Activated T-helper 1 cell treated with anti-CD3 and anti-CD28 coated beads, Interleukin-12 subunit alpha, Interleukin-12 subunit beta, Interleukin-2, Interleukin-4 antibody, amounts not matched to agents 30 ng/mL and 10 ng/mL and 1 ng/mL, durations not matched to agents 14 hours and 24 hours and 36 hours (primary cell): ENCODE measurements at places on chromosomes 12 and 14.

- H3K4me3 ChIP-seq: no peak overlapping the region
- H3K27me3 ChIP-seq: no peaks in the 10 kb centered on the region
- H3K4me1 ChIP-seq: peaks cover 70% of the 10 kb centered on the region
- peaks cover 32% of the 10 kb centered on the region for H3K36me3 ChIP-seq
- DNase-seq: no peak
These were observed 8.3 kb downstream of the TRAF3 start for GRCh38 chr14:102785595-102785963.

- no peaks in the 10 kb centered on the region for H3K27me3 ChIP-seq
- no peak for DNase-seq
- no peak overlapping the region for H3K27ac ChIP-seq
These were observed 390.6 kb downstream of the PAWR start for GRCh38 chr12:79300199-79300568.

- no peak for DNase-seq
- no peaks in the 10 kb centered on the region for H3K27me3 ChIP-seq
- H3K4me1 ChIP-seq: no peaks in the 10 kb centered on the region
- no peak overlapping the region for H3K4me3 ChIP-seq
- no peak overlapping the region for H3K27ac ChIP-seq
- H3K36me3 ChIP-seq: no peaks in the 10 kb centered on the region
These were observed 552.1 kb upstream of the FBXO33 start for GRCh38 chr14:39984323-39984722.

DNA sequence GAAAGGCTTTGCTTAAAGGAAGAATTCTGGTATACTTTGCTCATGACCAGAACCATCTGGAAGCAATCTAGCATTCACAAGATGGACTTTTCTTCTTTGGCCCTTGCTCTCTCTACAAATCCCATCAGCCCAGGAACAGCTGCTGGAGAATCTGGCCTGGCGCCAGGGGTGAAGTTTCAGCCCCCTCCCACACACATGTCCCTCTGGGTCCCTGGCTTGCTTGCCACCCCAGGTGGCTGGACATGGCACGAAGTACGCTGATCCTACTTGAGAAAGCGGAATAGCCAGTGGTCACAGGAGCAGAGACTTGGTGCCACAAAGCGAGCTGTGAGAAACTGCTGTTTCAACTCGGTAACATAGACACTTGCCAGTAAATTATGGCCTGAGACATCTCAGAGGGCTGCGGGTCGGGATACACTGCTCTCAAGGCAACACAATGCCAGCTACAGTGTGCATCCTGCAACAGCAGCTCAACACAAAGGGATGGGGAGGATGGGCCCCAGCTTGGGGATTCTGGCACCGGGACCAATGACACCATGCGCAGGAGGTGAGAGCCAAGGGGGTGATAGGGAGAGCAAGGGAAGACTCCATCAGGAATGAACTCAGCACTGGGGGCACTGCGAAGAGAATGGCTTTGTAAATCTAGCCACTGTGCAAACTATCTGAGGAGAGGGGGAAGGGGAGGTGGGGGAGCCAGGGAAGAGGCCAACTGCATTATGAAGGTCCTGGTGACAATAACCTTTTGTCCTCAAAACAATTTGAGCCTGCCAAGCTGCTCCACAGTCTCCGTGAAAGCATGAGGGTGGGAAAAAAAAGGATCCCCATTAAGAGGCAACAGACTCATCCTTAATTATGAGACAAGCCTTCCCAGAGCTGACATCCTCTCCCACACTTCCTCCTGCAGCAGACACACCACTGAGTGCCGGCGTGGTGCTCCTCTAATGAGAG, 219.9 kb downstream of the PPM1H start:
- no peaks in the 10 kb centered on the region for H3K4me1 ChIP-seq
- H3K36me3 ChIP-seq: no peaks in the 10 kb centered on the region
- no peak overlapping the region for H3K27ac ChIP-seq
- no peak overlapping the region for H3K4me3 ChIP-seq
- peaks cover 2% of the 10 kb centered on the region for H3K27me3 ChIP-seq
- no peak for DNase-seq
